Gastroesophageal sphincter (tissue), 4 donors: ENCODE measurements at places on chromosomes 2 and 18. TPM values are rescaled to one million over a fixed set of nuclear protein-coding genes. Genes with fewer than 3 reads are reported as not detected.

DNA sequence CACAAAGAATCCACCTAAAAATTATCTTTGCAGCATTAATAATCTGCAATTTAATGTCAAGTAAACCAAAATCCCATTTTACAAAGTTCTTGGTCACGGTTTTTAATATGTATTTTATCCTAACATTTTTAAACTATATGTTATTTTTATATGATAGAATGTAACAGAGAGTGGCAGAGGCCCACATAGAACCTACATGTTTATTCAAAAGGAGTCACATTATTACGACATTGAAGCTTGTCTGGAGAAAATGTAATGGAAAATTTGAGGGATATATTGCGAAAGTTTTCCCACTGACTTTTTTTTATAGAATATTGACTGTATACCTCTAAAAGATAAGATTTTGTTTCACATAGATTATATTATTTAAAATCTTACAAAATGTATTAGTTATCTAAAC lies 89.7 kb upstream of the COL3A1 start:
- no peak for ATAC-seq

DNA sequence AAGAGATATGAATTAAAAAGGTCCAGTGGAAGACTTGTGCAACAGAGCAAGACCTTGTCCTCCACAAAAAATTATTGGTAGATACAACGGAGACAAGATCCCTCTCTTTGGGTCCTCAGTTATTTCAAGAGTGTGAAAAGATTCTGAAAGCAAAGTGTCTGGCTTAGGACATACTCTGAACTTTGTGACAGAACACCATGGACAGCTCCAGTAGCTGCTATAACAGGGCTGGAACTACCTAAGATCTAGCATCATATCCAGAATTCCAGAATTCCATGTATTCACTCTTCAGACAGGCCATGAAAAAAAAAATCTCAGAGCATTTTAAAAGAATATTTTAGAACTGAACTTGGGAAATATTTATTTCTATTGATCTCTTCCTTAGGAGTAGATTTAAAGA lies 74.8 kb upstream of the ZBTB14 start:
- ATAC-seq, result no peak

The COL4A4 gene
- total RNA-seq, result 5.3 TPM

DNA sequence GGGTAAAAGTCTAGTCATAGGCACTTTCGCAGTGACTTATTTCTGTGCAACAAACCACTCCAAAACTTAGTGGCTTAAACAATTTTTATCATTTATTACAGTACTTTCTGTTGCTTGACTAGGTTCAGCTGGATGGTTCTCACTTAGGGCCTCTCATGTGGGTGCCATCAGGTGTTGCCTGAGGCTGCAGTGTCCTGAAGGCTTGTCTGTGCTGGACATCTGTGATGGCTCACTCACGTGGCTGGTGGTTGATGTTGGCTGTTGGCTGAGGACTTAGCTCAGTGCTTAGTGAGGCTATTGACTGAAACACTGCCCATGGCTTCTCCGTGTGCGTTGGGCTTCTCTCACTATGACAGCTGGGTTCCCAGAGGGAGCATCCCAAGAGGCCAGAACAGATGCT lies 81.4 kb upstream of the GCFC2 start:
- ATAC-seq, result no peak

DNA sequence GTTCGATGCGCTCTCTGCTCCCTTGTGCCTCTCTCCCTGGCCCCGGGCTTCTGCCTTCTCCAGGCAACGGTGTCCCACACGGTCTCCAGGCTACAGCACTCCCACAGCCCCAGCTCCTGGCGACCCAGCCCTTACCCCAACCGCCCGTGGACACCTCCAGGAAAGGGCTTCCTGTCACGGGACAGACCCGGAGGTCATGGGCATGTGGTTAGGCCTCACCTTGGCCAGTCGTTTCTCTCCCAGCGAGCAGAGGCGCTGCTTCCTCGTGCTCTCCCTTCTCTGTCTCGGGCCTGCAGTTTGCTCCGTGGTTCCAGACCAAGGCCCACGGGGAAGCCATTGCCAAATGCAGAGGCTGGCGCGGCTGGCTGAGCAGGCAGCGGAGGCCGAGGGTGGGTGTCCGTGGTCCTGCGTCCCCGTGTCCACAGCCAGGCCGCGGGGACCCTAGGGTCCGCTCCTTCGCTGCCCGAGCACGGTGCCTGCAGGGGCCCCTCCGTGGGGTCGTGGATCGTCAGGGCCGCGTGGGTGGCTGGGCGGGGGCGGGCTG lies 61.0 kb upstream of the IL1RL1 start:
- ATAC-seq, result no peak

- ATAC-seq, result peak; percentile 14
Measured at GRCh38 chr18:37778417-37779165, 213.0 kb upstream of the CELF4 start.

GRCh38 chr18:46335534-46336101 lies 231.4 kb downstream of the HAUS1 start:
- no peak for ATAC-seq

DNA sequence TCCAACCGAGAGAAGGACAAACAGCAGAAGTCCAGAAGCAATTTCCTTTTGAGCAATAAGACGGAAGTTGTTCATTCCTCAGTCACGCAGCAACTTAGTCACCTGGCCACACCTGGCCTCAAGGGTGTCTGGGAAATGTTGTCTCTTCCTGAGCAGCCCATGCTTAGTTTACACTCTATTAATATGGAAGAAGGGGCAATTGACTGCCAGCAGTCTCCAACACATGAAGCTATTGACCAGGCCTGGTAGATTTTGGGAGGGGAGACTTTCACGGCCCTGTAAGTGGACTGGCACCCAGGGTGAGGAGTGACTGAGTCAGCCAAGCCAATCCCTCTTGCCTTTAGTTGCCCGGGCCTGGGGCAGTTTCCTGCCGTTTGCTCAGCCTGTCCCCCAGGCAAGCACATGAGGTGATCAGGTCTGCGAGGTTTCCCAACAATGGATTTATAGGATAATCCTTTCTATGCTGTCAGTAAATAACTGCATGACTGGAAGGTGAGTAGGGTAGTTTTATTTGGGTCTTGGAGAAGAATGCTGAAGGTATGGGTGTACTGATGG lies 43.8 kb upstream of the PPP4R1 start:
- no peak for ATAC-seq

GRCh38 chr2:16784652-16785051 lies 119.0 kb upstream of the CYRIA start:
- ATAC-seq, result no peak

DNA sequence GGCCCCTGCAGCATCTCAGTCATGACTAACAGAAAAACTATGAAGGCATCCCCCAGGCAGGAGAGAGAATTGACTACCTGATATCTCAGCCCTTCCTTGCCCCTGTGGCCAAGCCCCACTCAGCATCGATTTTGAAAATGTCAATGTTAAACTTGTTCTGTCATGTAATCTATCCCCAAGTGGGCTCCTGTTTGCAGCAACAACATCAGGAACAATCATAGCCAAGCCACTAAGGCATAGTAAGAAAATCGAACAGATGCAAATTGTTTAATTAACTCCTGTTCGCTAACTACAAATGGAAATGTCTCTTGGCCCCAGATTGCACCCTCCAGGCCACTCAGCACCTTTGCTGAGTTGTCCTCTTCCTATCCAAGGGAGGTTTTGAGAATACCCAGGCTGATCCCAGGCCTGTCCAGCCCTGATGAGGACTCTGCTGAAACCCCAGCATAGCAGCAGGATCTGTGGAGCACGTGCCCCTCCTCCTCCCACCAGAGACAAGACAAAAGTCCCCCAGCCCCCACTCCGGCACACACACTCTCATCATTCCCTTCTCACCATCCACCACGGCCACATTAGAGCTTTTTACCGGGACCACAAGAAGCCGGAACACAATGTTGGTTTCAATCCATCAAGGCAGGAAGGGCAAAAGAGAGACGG lies 150.1 kb downstream of the TNS1 start:
- no peak for ATAC-seq

The POTEF gene
- not detected for total RNA-seq

The ARL5A gene
- 82.5 TPM for total RNA-seq

GRCh38 chr2:215895330-215895729 lies 118.0 kb downstream of the MREG start:
- no peak for ATAC-seq

The NOSTRIN gene
- total RNA-seq, result 17.0 TPM

GRCh38 chr18:47397671-47398319 lies 146.3 kb upstream of the SKOR2 start:
- ATAC-seq, result no peak

DNA sequence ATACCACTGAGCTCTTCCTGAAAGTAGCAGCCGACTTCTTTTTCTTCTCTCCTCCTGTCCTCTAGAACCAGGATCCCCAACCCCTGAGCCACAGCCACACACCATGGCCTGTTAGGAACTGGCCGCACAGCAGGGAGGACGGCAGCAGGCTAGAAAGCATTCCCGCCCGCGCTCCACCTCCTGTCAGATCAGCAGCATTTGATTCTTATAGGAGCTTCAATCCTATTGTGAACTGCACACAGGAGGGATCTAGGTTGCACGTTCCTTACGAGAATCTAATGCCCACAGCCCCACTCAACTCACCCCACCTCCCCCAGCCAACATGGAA lies 179.1 kb upstream of the SH3BP4 start:
- no peak for ATAC-seq

The FKBP7 gene
- total RNA-seq, result 7.8 TPM

DNA sequence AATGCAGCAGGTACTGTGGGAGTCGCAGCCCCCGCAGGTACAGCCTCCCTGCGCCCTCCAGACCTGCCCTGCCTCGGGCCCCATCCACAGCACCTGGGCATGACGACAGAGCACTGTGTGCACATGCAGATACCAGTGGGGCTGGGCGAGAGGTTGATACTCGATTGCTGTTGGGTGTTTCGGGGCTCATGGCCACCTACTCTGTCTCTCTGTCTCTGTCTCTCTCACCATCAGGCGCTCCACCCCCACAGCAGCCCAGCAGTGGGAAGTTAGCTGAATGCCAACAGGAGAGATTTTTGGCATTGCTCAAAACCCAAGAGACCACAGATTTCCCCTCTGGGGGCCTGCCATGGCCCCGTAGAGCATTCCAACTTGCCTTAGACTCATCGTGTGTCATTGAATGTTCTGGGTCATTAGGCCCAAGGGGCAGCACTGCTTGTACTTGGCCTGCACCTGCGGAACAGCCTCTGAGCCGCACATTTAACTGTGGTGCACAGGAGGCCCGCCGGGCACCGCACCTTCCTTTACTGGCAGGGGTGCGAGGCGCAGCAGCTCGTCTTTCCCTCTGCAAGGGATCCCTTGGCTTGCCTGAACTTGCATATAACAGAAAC lies 18.8 kb downstream of the KCNIP3 start:
- no peak for ATAC-seq

- no peak for ATAC-seq
Measured at GRCh38 chr2:62871506-62871905, 166.0 kb downstream of the EHBP1 start.

DNA sequence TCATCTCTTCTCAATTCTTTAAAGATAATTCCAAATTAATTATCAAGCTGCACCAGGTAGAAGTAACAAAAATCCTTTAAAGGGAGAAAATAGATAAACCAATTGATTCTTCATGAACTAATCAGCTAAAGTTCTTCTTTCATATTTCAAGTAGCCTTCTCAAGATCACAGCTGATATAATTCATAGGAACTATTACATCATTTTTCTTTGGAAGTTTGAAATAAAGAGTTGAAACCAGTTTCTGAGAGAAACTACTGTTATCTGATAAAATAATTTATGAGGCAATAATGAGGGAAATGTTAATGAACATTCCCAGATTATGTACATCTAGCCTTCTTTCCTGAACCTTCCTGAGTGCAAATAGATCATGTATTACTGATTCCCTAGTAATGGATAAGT lies 484.9 kb downstream of the METTL4 start:
- no peak for ATAC-seq

GRCh38 chr2:145961846-145962245 lies 1441.9 kb upstream of the ZEB2 start:
- ATAC-seq, result no peak

DNA sequence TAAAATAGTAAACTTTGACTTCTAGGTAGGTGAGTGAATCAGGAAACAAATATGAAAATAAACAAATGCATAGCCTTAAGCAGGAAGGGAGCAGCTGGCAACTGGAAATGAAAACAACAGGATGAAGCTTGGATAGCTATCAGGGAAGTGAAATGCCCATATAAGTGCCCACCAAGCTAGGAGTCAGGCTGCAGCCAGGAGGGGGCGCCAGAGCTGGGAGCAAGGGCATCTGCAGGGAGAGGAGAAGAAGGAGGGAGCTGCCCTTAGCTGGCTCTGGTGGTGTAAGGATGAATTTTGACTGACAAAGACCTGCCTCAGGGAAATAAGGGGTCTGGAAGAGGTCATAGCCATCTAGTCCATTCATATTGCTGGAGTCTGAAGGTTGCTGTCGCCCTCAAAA lies 298.3 kb downstream of the TDRD15 start:
- ATAC-seq, result no peak

The GTF2A1L gene
- total RNA-seq, result 32.2 TPM

The APCDD1 gene
- total RNA-seq, result 34.7 TPM

DNA sequence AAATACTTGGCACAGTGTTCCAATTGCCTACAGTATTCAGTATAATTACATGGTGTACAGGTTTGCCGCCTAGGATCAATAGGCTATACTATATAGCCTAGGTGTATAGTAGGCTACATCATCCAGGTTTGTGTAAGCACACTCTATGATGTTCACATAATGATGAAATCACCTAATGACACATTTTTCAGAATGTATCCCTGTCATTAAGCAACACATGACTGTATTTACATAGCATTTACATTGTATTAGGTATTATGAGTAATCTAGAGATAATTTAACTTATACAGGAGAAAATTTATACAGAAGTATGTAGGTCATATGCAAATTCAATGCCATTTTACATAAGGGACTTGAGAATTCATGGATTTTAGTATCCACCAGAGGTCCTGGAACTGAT lies 35.4 kb downstream of the SCN7A start:
- ATAC-seq, result no peak

- peak; percentile 79 for ATAC-seq
Measured at GRCh38 chr18:457140-457519, 43.4 kb downstream of the COLEC12 start.

DNA sequence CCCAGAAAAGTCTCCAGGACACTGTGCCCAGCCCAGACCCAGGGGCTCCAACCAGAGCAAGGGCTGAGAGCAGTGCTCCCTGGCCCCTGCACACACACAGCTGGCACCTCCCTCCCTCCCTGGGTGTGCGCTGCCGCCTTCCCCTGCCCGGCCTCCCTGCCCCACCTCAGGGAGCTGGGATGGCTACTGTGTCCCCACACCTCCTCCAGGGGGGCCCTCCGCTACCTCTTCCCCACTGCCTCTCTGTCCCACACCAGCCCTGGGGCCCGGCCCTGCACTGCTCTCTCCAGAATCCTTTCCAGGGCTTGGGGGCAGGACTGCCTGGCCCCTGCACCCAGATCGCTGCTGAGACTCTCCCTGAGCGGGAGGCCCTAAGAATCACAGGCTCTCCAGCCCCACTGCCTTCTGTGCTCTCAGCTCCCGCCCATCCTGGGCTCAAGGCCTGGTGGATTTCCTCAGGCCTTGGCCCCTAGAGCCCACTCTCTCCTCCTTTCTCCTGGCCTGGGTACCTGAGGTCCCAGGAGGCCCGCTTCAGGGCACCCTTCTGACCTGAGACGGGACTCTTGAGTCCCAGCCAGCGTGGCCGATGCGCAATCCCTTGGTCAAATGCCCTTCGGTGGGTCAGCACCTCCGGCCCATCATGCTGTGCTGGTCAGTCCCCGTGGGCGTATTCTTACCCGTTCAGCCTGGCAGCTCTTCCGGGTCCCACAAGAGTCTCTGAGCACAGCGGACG lies 276.8 kb upstream of the HDAC4 start:
- no peak for ATAC-seq

- no peak for ATAC-seq
Measured at GRCh38 chr2:1899396-1899730, 155.0 kb upstream of the PXDN start.
